Colonic mucosa (tissue), 4 donors: ENCODE measurements at places on chromosomes 11 and 22.

DNA sequence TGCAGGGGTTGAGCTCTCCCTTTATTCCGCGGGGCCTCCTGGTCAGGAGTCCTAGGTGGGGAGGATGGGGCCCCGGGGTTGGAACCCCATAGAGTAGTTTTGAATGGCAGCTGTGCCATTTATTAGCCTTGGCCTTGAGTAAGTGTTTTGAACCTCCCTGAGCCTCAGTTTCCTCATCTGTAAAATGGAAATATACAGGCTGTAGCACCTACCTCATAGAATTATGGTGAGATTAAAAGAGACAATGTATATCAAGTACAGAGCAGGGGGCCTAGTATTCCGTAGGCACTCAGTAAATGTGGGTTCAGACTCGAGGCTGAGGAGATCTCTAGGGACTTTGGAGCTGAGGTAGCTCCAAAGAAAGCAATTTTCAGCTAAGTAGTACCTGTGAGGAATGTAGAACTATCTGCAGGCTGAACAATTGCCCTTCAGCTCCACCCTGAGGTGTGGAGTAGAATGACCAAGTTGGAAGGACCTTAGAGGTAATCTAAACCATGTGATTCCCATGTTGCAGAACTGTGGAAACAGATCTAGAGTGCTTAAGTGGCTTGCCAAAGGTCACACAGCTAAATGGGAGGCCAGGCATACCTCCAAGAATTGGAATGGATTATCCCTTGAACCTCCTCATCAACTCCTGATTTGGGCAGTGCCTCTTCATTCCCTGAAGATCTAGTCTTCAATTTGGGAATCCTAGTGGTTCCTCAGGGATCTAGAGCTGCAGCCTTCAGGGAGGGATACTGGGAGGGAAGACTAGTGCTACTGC, 682 bp downstream of the PGAP2 start:
- DNase-seq, result peak; percentile 68

- no peak for DNase-seq
Observed at GRCh38 chr11:45959851-45960250, 37.4 kb downstream of the LARGE2 start.

DNA sequence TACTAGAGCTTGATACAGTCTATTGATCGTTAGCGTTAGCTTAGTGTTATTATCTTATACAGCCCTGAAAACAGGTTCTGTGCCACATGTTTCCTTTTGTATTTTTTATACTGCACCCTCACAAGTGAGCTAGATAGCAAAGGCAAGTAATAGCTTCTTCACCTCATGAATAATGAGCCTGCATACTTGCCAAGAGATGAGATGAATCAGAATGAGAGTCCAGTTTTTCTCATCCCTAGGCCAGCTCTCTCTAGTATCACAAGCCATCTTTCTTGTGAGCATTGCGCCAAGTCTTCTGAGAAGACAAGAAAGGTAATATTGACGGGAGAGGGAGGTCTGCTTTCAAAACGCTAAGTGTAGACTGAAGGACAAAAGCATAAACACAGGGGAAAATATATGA, 8.7 kb upstream of the CARD18 start:
- DNase-seq, result no peak

DNA sequence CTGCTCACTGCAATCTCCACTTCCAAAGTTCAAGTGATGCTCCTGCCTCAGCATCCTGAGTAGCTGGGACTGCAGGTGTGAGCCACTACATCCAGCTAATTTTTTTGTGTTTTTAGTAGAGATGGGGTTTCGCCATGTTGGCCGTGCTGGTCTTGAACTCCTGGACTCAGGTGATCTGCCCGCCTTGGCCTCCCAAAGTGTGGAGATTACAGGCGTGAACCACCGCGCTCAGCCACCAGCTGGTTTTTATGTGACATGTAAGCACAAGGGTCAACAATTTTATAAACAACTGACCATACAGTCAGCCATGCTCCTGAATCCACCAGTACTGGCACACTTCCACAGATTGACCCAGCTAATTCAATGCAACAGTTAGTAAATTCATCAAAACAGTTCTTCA, 526.3 kb upstream of the LRRC4C start:
- DNase-seq, result no peak

- no peak for DNase-seq
Observed at GRCh38 chr11:57237204-57237681, at the start of gene APLNR. Gene APLNR, minus strand, starts transcription at chr11:57237250. Its CDS starts 246 bp downstream, at chr11:57237004.

DNA sequence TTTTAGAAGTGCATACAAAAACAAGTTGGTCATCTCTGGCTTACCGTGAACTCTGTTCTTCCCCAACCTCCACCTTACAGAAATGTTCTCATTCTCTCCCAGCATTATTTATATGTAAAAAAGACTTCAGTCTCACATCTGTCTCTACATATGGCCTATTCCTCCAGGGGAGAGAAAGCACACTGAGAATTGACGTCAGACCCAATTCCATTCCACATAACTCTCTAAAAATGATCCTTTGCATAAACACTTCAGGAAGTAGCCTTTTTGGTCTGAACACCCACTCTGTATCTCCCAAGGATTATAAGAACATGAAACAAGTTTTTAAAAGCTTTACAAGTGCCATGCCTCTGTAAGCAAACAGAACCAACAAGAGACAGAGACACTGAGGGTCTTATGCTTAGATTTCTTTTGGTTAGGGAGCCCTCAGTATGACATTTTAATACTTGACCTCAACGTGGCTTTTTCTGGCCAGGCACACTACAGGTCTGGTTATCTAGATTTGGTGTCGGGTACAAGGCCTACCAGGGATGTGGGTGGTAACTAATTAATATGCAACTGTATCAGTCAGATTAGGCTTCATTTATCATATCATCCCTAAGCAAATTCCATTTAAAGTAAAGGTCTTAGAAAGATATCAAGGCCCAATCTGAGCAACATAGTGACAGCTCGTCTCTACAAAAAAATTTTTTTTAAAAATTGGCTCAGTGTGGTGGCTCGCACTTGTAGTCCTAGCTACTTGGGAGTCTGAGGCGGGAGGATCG, 48.5 kb upstream of the PPP2R1B start:
- DNase-seq, result no peak

GRCh38 chr11:108871867-108872266, 207.0 kb downstream of the DDX10 start:
- no peak for DNase-seq

DNA sequence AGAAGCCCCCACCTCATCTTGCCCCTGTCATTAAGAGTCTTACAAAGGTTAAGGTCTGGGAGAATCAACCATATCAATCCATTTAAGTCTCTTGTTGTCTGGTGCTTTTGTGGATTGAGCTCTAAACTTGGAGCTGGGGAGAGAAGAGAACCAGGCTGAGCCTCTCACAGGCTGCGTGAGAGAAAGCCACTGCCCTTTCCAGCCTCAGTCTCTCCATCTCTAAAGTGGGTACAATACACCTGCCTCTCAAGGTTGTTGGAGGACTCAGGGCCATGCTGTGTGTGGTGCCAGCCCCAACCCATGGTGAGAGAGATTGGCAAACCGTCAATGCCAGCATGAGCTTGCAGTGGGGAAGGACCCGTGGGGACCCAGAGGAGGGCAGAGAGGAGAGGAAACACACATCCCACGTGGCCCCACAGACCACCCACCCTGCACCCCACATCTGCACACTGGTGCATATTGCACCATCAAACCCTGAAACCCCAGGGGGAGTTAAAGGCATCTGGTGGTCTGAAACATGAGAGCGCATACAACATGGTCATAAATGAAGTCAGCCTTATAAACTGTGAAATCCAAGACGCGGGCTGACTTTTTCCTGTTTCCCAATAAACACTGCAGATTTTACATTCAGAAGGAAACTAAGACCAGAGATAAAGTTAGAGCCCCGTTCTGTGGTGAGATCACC, 27.5 kb upstream of the FBLN1 start:
- DNase-seq, result no peak

- DNase-seq, result no peak
Observed at GRCh38 chr11:92391364-92391763, 166.7 kb downstream of the FAT3 start.

- peak; percentile 4 for DNase-seq
Observed at GRCh38 chr22:49373289-49373666, 454.4 kb downstream of the BRD1 start.

- DNase-seq, result no peak
Observed at GRCh38 chr11:35425603-35426212, 6.3 kb upstream of the SLC1A2 start.

DNA sequence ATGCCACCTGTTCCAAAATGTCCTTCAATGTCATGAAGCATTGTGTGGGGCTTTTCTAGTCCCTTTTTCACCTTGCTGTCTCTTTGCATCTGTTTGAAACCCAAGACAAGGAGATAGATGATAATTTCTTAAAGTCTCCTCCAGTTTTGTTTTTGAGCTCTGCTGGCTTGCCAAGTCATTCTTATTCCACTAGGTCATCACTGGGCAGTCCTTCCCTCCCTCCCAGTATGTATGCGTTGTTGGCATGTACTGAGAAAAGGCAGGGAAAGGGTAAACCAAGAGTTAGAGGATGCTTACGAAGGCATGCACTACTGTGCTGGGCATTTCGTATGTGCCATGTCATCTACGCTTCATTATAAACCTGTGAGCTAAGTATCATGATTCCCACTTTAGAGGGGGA, 78.6 kb downstream of the PARVA start:
- no peak for DNase-seq

GRCh38 chr11:66324664-66325063, 7.8 kb upstream of the CD248 start:
- no peak for DNase-seq

- no peak for DNase-seq
Observed at GRCh38 chr22:40853961-40854360, 2.5 kb downstream of the ST13 start.

GRCh38 chr11:20311444-20311843, 52.1 kb upstream of the HTATIP2 start:
- DNase-seq, result no peak

DNA sequence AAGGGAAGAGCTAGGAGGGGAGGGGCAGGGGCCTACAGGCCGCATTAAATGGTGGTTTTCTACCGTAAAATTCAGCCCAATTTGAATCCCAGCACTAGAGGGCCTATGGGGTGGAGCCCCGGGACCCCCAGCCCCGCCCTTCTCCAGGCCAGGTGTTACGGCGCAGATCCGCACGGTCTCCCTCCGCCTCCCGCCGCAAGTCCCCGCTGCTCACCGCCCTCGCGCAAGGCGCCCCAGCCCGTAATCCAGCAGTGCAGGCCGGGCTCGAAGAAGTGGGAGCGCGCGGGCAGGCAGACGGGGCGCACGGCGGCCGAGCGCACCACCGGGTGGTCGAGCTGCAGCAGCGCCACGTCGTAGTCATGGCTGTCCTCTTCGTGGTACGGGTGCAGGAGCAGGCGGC, 17.3 kb downstream of the KCTD17 start:
- DNase-seq, result no peak

GRCh38 chr22:36644333-36644757, 59.2 kb downstream of the CACNG2 start:
- DNase-seq, result peak; percentile 26

DNA sequence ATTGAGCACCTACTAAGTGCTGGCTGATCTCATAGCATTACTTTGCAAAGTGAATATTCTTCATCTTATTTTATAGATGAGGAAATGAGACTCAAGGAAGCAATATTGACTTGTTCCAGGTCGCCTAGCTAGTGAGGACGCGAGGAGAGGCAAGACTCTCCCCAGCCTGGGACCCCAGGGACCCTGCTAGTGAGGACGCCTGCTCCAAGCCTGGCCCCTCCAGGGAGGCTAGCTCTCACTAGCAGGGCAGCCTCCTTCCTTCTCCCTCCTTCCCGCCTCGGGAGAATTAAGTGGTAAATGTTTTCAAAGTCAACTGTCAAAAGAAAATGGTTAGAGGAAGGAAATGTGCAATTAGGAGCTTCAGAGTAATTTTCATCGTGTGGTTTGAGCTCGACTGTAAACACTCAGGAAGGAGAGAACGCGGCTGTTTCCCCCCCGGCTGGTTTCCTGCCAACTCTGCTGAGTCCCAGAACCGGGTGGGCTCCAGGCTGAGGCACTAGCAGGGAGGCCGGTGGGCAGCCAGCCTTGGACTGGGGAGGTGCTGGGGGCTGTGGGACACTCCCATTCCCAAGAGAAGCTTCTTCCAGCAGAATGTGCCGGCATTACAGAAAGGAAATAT, 17.9 kb downstream of the MYEOV start:
- DNase-seq, result no peak

DNA sequence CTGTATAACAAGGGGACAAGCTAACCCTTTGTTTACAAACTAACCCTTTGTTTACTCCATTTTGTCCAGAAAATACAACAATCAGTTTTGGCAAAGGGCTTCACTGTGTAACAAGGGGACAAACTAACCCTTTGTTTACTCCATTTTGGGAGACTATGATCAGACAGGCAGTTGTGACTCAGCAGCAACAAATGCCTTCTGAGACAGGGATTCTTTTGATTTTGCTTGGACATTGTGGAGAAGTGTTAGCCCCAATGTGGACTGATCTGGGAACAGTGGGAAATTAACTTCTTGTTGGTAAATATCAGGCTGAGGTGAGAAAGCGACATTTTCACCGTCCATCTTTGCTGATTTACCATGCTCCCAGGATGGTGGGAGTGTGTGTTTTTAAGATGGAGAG, 983 bp downstream of the EHF start:
- DNase-seq, result no peak

- no peak for DNase-seq
Observed at GRCh38 chr11:77146261-77147035, 18.4 kb downstream of the MYO7A start.

DNA sequence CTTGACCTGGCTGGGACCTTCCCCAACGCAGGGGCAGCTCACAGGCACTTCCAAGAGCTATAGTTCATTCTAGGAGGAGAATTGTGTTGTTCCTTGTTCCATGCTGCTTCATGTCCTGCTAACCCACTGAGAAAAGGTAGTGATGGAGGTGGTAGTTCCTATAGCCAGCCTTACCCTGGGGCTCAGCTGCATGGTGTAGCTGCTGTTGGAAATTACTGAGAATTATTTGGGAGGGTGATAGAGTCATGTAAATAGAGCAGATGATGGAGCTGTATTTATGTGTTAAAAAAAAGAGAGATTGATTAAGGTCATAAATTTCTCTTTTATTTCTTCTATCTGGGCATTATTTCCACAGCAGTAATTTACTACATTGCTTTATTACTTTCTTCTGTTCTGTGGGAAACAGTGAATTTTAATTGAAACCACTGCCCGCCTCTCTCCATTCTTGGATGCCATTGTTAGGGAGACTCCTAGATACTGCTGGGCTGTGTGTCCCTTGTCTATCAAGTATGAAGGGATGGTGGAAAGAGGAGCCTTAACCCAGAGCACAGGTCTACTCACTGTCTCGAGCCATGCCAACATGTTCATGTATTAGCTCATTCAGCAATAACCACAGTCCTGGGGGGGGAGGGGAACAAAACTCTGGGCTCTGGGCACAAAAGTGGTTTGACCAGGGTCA, 309.2 kb downstream of the FAT3 start:
- no peak for DNase-seq

GRCh38 chr11:122098261-122098980, 17.6 kb downstream of the BLID start:
- DNase-seq, result no peak

- no peak for DNase-seq
Observed at GRCh38 chr22:20033045-20033706, 12.3 kb downstream of the TANGO2 start.

DNA sequence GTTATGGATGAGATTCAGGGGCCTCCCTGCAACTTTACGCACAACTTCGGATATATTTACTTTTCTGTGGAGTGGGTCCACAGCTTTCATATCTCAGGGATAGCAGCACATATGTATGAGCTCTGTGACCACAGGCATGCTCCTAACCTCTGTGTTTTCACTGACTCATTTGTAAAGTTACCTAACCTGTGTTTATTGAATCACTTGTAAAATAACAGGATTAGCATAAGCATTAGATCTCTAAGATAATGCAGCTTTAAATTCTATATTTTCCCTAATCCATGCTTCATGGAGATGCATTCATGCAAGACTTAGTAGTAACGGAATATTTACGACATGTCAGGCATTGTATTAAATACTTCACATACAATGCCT, 47.9 kb upstream of the DDI1 start:
- no peak for DNase-seq

- no peak for DNase-seq
Observed at GRCh38 chr22:35995348-35995747, 33.3 kb downstream of the RBFOX2 start.
